ENCODE measurements at places on chromosomes 6 and 20.

DNA sequence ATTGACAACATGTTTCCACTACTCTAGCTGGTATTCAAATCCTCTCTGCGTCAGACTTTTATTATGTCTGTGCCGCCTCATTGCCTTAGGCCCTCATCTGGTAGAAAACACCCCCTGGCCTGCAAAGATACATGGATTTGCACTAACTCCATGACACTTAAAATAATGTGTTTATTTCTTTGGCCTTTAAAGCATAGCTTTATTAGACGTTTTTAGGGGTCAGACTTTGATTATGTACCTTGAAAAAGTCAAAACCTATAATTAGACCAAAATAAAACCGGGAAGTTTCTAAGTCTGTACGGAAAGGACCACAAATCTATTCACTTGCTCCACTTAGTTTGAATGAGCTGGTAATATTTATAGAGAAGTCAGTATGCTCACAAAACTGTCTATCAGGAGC lies 357.9 kb upstream of the NOX3 start:
- no peak for DNase-seq

DNA sequence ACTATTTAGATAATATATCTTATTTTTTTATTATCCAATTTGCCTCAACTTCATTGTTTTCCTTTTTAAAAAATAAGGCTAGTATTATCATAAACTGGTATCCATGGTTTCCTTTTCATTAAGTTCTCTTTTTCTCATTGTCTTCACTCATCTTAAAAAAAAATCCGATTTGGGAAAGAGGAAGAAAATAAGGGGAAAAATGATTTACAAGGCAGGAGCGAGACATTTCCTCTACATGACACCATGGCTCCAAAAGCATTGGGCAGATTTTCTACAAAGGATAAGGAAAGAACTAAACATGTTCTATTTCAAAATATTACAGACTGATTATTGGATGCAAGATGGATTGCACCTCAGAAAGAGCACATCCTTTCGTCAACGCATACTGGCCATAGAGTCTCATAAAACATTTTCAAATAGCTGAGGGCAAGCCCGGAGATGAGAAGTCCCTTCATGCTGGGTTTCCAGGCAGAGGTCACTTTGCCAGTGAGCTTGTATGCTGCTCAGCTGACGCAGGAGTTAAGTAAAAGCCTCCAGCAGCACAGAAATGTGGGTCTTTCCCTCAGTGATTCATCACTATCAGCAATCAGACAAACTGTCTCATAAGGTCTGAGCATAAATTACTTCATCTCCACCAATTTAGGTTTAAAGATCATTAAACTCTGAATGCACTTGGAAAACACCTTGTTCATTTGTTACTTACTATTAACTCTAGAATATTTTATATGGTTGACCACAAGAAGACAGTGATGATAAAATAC lies 129.0 kb upstream of the TNFAIP3 start:
- DNase-seq, result no peak

- DNase-seq, result no peak
These were observed 118.3 kb downstream of the KHDRBS2 start for GRCh38 chr6:62167736-62168135.

DNA sequence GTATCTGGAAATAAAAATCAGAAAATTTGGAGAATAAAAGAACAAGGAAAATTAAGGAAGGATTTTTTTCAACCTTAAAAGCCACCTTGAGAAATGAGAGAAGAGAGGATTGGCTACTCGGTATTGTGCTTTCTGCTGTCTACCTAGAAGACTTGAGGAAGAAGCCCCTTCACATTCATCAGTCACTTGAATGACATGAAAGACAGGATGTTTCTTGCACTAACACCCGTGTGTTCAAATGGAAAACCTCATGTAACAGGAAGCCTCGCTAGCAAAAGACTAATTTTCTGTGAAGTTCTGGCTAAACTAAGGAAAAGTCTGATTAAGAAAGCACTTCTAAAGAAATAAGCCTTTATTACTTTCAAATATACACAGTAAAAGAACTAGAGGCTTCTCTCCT lies 69.9 kb downstream of the OLIG3 start:
- no peak for DNase-seq

DNA sequence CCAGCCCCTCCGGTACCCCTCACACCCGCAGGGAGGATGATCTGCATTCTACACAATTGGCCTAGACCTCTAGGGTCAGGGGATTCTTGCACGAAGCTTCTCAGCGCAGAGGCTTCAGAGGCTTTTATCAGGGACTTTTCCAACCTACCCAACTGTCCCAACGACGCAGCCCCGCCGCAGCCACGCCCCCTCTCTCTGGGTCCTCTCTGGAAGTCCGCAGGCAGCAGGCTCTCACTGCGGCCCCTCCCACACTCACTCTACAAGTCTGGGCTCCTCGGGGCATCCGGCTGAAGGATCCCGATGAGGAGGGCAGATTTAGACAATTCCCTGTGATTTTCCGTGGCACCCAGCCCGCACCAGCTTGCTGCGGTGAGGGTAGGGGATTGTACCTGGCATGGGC lies 227.7 kb upstream of the RNF24 start:
- no peak for DNase-seq

GRCh38 chr6:160057080-160057479 lies 64.5 kb upstream of the SLC22A1 start:
- no peak for DNase-seq

- no peak for DNase-seq
These were observed 248.9 kb downstream of the PTPRK start for GRCh38 chr6:128271527-128271926.

DNA sequence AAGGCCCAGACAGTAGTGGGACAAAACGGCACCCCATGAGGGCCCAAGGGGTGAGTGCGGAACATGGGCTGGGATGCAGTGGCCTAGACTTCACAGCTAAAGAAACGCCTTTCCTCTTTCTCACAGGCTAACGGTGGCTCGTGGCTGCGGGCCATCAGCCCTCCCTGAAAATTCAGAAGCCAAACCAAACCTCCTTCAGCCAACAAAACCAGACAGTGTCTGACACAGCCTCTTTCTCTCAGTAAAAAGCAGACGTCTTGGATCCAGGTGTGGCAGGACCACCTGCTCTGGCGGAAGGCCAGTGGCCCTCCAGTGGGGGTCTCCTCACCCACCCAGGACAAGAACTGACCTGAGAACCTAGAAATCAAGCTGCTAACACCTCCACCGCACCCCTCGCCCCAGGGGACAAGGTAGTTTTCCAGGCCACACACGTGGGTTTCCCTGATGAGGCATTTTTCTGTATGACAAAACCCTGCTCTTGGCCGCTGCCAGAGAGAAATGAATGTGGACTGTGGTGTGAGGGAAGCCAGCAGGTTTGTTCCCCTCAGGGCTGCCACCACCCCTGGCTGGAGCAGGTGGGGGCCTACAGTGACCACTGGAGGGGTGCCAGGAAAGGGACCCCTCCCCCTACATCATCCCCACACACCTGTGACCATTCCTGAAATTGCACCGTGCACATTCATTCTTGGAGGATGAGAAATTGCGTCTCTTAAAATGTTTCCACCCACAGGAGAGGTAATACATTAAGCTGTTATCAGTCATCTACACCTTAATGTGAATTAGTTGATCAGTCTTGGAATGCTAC lies 76.8 kb upstream of the PIM1 start:
- DNase-seq, result no peak

GRCh38 chr20:40753472-40753871 lies 64.4 kb upstream of the MAFB start:
- DNase-seq, result no peak

DNA sequence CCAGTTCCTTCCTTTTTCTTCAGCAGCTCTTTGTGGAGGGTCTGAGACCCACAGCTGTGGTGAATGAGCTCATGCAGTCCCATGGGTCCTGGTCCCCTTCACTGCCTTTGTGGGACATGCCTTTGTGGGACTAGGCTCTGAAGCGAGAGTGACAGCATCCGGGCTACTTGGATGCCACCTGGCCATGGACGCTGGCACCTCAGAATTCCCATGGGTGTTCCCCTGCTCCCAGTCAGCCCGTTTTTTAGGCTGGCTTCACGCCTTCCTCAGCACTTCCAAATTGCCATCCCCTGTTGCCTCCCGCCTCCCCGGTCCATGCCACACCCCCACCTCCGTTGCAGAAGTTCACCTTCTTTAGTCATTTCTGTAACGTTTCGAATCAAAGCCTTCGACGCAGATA lies 45.1 kb downstream of the RAMACL start:
- DNase-seq, result no peak

DNA sequence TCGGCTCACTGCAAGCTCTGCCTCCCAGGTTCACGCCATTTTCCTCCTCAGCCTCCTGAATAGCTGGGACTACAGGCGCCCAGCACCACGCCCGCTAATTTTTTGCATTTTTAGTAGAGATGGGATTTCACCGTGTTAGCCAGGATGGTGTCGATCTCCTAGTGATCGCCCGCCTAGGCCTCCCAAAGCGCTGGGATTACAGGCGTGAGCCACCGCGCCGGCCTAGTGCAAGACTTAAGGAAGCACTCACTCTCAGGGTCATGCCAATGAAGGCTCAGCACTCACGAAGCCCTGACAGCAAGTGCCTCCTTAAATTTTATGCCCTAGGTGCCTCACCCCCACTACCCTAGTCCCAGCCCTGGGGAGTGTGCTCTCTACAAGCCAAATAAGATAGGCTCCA lies 4.7 kb upstream of the DOK5 start:
- DNase-seq, result no peak

Measured in activated CD4-positive, alpha-beta T cell treated with anti-CD3 and anti-CD28 coated beads, Interleukin-2, amount 50 U/mL, for 48 hours (primary cell).